GM13976 (cell line): ENCODE measurements at places on chromosomes 6 and 20.
A peak's percentile ranks its signal among the peaks of the same experiment; 100 is the strongest.

GRCh38 chr20:11195899-11196558 is 522.2 kb upstream of the JAG1 start:
- no peak for DNase-seq

- DNase-seq = no peak
Measured at GRCh38 chr6:21740376-21741124, 147.0 kb downstream of the SOX4 start.

GRCh38 chr6:14108571-14109410 is 8.8 kb upstream of the CD83 start:
- DNase-seq = peak; percentile 61

- DNase-seq = no peak
Measured at GRCh38 chr6:132818404-132819359, 4.3 kb downstream of the RPS12 start.

GRCh38 chr6:161526794-161527193 is 252.9 kb upstream of the AGPAT4 start:
- no peak for DNase-seq

DNA sequence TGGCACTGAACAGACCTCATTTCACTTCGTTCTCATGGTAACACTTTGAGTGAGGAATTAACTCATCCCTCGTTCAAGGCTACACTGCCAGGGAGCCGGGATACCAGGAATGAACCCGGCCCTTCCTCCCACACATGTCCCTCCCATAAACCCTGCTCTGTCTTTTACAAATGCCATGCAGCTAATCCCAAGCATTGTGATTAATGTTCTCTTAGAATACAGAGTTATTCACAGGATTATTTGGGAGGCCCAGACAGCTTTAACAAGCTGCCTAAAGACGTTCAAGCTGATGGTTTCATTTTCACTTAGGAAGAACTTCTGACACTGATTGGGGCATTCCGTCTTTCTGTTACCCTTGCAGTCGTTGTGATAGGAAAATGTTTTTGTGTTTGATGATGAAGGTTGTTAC is 42.5 kb upstream of the CD83 start:
- no peak for DNase-seq
